ENCODE measurements at places on chromosomes 3 and 15.

DNA sequence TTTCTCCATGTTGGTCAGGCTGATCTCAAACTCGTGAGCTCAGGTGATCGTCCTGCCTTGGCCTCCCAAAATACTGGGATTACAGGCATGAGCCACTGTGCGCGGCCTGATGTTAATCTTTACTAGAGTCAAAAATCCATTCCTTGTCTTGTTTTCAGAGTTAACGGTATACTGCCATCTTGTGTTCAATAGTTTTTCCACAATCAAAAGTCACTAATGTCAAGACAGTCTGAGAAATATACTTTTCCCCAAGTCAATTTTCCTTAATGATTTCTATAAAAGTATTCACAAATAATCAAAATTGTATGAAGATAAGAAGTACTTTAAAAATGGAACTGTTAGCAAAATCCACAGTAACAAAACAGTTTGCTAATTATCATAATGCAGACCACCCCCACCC, 8.5 kb downstream of the CRBN start:
- peak; percentile 9 for DNase-seq

GRCh38 chr15:39855400-39855799, 64.7 kb downstream of the GPR176 start:
- no peak for DNase-seq

DNA sequence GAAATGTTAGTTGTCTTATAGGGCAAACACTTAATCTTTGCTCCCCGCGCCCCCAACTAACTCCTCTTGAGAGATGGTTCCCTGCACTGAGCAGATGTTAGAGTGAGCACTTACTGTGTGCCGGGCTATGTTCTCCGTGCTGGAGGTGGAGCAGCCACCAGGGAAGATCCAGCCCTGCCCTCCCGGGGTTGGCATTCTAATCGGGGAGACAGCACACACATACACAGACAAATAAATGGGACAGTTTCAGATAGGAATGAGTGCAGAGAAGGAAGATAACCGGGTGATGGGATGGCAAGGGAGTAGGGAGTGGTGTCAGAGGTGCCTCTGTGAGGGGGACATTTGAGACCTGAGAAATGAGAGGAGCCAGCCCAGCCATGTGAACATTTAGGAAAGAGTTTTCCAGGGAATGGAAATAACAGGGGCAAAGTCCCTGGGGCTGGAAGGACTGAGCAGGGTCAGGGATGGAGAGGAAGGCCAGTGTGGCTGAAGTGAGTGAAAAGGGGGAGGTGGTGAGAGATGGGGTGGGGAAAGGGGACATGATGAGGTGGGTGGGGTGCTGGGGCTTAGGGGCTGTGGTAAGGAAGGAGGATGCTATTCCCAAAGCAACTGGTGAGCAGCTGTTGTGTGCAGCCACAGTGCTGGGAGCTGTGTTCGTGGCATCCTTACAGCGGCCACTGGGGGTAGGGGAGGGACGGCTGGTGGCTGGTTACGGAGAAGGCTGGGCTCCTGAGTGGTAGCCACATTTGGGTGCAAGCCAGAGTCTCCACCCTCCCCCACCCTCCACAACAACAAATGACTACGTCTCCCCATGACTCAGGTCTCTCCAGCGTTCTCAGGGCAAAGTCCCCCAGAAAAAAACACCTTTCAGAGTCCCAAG, 15.4 kb upstream of the FGD5 start:
- no peak for DNase-seq

DNA sequence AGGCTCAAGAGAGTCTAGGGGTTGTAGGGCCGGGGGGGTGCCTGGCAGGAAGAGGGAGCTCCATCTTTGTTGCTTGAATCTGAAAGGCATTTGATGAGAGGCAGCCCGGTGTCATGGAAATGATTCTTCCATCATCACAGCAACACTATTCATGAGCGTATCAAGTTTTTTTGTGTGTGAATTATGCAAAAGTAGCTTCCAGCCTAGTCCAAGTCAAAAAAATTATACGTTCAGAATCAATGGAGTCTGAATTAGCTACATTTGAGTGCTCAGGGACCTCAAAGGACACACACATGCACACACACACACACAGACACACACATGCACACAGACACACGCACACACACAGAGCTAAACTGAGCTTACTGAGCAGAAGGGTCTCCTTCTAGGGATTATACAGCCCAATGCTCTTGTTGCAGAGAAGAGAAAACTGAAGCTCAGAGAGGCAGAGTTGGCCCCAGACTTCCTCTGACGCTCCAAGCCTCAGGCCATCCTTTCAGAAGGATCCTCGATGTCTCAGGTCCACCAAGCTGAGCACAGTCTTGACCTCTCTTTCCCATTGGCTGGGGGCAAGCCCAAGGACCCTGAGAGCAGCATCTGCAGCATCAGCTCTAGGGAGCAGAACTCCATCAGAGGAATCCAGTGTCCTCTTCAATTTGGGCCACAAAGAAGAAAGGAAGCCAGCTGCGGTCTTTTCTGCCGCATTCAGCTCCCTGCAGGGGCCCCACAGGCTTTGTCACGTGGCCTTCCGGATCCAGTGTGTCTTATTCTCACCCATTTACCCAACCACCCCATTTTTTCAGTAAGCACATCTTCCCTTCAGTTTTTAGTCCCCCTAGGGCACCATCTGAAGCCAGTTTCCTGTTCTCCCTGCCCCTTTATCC, 228.0 kb downstream of the UACA start:
- DNase-seq: no peak

GRCh38 chr3:4394048-4394447, 73.0 kb downstream of the SUMF1 start:
- DNase-seq: no peak

GRCh38 chr3:58688574-58688973, 22.0 kb upstream of the FAM3D start:
- DNase-seq: no peak

DNA sequence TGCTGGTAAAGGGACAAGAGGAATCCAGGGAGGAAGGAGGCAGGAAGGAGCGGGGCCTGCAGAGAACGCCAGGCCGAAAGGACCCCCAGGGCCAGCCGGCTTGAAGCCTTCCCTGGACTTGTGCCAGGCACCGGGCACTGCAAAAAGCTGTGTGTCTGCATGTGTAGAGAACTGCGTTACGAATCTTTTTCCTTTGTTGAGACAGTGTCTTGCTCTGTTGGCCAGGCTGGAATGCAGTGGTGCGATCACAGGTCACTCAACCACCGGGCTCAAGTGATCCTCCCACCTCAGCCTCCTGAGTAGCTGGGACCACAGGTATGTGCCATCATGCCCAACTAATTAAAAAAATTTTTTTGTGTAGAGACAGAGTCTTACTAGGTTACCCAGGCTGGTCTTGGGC, 17.0 kb upstream of the MUC4 start:
- no peak for DNase-seq

- DNase-seq: no peak
Measured at GRCh38 chr15:67035886-67036285, 29.5 kb upstream of the SMAD3 start.

GRCh38 chr15:72116731-72117485, 1.0 kb downstream of the MYO9A start:
- no peak for DNase-seq

DNA sequence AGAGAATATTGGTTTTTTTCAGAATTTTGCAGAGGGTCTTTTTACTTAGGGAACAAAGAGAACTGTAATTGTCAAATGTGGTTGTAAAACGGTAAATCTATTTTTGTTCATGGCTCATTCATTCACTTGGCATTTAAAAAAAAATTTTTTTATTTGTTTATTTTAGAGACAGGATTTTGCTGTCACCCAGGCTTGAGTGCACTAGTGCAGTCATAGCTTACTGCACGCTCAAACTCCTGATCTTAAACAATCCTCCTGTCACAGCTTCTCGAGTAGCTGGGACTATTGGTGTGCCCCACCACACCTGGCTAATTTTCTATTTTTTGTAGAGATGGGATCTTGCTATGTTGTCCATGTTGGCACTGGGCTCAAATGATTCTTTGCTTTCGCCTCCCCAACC, 301.8 kb downstream of the LPP start:
- DNase-seq: no peak

DNA sequence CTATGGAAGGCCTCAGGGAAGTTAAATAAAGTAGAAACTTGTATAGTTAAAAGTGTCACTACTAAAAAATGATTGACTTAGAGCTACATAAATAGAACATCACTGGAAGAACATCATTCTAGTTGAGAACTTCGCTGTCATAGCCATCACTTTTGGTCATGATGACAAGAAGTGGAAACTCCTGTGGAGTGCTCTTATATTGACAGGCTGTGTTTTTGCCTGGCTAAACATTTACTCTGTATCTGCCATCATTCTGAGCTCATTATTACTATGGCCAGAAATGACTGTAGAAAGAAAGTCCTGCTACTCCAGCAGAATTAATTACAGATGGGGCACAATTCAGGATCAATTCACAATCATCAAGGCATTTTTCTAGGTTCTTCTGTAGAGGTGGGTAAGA, 165.1 kb upstream of the GOLIM4 start:
- no peak for DNase-seq

DNA sequence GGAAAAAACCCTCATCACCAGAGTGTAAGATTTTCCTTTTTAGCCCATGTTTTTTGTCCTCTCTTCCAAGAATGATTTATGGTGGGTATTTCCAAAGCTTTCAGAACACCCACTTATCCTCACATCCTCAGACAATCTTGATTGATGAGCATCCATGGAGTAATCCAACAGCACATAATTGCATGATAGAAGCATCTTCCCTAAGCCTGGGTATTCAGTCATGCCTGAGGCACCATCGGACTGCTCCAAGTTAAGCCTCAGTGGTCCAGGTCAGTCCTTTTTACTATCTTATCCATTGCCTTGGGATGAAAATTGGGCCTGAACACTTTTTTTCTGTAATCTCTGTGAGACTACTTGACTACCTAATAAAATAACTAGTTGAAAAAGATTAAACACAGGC, 676.0 kb upstream of the SEMA6D start:
- no peak for DNase-seq

DNA sequence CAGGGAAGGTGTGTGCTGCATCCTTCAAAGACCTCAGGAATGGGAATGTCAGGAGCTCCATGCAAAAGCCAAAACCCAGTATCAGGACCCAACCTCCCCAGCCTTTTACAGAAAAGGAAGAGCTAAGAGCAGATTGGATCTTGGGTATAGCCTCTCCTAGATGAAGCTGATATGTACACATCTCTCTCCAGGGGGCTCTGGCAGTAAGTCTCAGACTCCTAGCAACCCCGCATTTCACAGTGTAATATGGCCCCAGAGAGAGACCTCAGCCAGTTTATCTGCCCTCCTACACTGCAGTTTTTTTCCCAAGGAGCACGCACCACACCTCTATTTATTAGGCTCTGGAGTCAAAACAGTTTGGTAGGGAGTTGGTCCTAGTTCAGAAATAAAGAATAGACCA, 88.2 kb downstream of the RBPMS2 start:
- no peak for DNase-seq

GRCh38 chr15:39748276-39748675, 34.4 kb downstream of the FSIP1 start:
- DNase-seq: no peak

DNA sequence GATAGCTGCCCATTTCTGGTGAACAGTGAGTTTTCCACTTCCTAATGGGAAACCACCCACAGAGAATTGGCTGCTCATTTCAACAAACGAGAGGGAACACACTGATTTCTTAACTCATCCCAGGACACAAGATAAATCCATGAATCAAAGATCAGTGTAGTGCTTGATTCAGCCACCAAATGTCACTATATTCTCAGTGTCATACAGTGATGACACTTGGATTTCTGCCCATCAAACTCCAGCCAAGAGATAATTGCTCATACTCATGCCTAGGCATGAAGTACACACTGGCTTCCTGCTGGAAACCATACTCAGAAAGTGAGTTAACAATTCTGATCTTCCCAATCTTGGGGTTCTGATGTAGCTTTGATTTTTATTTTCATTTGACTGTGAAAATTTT, 35.4 kb upstream of the GRM7 start:
- peak; percentile 40 for DNase-seq

GRCh38 chr3:49131576-49131975, 1.3 kb downstream of the LAMB2 start:
- no peak for DNase-seq

DNA sequence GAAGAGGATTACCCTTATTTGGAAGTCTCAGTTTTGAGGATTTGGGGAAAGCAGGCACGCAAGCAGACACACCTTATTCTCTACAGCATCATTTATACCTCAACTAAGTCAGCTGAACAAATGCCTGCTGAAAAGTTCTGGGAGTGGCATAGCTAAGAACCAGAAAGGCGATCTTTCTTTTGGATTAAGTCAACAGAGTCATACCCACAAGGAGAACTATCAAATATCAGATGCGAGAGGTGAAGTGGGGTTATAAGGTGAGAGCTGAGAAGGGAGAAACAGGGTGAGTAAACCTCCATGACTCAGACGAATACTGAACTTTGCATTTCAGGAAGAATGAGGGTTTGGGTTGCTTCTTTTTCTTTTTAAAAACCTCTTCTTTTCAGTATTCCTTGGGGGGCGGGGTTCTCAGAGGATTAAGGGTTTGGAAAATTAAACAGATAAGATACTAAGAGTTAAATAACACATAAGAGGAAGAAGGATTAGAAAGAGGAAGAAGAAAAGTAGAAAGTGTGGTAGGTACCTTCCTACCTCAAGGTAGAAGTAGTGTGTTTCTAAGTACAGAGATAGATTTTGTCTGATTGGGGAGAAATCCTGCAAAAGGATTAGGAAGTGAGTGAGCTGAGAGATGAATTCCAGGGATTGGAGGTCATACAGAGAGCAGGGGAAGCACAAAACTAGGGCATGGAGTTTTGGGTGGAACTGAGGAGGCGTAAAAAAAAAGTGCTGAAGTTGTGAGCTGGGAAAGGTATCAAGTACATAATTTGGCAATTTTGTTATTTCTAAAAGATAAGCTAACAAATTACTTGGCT, 41.3 kb upstream of the ICE2 start:
- peak; percentile 18 for DNase-seq

DNA sequence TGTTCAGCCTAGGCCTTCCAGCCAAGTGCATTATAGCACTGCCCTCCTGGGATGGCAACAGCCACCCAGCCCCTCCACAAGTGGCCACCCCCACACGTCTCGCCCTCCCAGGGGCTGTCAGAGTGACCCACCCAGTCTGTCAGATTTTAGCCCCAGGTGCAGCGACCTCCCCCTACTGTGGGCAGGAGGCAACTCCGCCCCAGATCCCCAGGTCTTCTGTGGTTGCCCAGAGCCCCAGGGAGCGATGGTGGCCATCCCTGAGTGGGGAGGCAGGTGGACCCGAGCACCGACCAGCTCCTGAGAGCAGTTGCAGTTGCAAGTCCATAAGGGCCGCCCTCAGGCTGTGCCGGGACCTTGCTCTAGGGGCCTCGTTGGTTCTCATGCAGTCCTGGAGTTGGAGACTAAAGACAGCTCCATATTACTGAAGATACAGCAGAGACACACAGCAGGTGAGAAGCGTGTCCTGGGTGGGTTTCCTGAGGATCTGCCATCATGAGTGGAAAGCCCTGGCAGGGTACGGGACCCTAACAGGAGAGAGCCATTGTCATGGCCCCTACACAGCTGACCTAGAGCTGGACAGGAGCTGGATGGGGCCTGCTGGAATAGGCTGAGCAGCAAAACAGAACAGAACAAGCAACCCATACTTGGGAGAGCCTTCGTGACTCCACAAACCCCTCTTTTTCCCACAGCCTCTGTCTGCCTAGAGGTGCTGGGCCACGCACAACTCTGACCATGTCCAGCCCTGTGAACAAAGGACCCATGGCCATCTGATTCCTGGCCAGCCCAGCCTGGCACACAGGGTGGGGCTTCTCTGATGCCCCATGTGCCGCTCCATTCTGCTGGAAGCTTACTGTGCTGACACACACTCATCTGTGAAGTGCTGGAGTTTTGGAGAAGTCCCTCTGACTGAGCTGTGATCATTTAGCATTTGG, 110.3 kb upstream of the ALDH1A3 start:
- DNase-seq: no peak

GRCh38 chr3:170196833-170197232, 15.3 kb upstream of the PHC3 start:
- DNase-seq: no peak
